ENCODE measurements at places on chromosomes 1 and 21.

DNA sequence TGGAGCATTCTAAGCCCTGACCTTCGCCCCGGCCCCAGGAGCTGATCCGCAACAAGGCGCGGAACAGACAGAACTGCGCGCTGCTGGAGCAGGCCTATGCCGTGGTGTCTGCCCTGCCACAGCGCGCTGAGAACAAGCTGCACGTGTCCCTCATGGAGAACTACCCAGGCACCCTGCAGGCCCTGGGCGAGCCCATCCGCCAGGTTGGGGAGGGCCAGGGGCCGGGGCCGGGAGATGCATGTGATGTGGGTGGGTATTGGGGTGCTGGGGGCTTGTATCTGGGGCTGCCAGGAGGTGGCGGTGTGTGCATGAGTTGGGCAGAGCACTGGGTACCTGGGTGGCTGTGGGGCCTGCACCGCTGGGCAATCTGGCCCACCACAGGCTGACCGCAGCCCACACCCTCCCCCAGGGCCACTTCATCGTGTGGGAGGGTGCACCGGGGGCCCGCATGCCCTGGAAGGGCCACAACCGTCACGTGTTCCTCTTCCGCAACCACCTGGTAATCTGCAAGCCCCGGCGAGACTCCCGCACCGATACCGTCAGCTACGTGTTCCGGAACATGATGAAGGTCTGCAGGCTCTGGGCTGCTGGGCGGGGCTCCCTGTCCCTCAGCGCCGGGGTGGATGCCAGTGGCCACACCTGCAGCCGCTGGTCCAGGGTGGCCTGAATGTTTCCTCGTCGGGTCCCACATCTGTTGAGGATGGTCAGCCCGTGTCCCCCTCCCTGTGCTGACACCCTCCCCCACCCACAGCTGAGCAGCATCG is 65.8 kb downstream of the TRIM11 start:
- DNase-seq = no peak

GRCh38 chr1:151693057-151693651 is 23.4 kb downstream of the CELF3 start:
- DNase-seq = no peak

DNA sequence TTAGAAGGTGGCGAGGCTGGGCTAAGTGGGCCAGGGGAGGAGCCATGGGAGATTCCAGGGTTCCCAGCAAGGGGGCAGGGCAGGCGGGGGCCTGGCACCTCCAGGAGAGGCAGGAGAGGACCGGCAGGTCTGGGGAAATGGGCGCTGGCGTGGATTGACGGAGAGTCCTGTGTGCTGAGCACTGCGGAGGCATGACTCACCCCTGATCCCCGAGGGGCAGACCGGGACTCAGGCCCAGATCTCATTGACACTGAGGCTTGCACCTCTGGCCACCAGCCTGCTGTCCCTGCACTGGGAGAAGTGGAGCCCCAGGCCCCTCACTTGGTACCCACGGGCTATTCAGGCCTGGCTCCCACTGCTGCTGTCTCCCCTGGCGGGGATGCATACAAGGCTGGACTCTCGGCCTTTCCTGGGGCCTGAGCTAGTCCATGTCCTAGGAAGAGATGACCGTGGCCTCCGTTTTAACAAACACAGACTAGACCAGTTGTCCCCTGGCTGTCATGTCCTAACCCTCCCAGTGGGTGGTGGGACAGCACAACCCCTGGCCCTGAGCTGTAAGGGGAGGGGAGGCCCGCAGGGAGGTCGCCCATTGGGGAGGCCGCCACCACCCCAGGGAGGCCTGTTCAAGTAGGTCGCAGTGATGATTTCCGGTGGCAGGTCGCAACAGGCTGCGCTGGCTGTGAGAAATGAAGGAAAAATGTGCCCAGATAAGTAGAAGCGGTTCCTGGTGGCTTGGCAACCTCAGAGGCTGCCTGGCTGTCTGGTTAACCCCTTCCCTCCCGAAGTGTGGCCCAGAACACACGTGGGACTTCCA is 39.7 kb downstream of the RIPK4 start:
- DNase-seq = no peak

DNA sequence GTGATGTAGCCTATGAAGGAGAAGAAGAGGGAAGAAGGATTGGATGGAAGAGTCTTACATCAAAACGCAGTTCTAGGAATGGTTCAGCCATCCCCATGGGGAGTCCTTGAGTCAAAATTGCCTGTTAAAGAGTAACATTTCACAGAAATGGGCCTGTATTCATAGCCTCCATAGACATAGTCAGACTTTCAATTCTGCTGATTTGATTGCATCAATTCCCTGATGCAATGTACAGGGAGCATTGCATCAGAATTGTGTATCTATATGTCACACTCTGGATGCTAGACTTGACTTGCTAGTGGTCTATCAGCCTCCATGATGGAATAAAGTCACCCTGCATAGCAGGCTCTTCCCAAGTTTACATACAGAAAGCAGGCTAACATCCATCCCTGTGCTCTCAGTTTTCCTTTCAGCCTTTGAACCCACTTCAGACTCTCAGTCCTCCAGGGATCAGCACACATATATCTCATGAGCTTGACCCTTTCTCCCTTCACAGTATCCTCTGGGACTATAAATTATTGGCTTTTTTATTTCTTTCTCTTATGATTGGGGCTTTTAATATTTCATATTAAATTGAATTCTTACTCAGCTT is 1111.7 kb upstream of the B3GALT2 start:
- no peak for DNase-seq
